Effector memory CD8-positive, alpha-beta T cell (primary cell): ENCODE measurements at places on chromosomes 1 and 21.

DNA sequence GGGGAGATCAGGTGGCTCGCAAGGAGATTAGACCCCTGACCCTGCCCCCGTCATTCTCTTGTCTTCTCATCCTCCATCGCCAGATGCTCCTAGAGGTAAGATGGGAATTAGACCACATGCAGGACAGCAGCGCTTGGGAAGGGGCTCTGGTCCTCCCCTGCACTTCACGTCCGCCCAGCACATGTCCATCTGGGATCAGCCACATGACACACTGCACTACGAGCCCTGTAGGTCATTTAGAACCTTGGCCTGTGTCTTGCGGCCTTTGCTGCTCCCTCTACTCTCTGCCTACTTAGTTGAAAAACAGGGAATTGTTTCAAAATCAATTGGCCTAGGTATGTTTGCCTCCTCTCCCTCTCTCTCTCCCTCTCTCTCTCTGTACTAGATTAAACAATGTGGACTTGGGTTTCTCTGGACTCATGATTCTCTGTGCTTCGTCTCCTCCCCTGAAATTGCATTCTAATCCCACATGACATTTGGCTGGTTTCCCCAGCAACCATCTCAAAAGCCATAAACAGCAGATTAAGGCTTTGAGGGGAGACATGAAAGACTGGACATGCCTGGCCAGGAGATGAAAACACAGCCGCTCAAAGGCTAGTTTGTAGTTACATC lies 3.8 kb upstream of the NCMAP start:
- no peak for DNase-seq

DNA sequence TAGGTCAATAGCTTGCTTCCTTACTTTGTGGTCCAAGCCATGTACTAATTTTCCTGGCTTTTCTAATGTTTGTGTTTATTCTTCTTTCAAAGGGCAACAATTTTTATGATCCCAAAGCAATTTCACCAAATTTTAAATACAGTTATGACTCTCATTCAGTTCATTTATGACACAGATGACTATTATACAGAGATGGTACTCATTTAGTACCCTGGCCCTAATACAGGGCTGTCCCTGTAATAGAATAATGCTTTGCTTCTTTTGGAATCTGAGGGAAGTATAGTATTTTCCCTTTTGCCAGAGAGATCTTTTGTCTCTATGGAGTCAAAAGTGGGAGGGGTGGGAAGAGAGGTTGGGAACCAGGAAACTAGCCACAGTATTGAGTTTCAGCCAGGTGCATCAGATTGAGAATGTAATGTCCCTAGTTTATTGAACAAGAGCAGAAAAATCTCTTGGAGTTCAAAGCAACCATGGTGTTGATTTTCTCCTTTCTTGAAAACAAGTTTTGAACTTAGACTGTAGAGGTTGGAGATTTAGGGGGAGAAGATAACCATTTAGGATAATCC lies 20.4 kb downstream of the DENND2D start:
- DNase-seq = no peak

DNA sequence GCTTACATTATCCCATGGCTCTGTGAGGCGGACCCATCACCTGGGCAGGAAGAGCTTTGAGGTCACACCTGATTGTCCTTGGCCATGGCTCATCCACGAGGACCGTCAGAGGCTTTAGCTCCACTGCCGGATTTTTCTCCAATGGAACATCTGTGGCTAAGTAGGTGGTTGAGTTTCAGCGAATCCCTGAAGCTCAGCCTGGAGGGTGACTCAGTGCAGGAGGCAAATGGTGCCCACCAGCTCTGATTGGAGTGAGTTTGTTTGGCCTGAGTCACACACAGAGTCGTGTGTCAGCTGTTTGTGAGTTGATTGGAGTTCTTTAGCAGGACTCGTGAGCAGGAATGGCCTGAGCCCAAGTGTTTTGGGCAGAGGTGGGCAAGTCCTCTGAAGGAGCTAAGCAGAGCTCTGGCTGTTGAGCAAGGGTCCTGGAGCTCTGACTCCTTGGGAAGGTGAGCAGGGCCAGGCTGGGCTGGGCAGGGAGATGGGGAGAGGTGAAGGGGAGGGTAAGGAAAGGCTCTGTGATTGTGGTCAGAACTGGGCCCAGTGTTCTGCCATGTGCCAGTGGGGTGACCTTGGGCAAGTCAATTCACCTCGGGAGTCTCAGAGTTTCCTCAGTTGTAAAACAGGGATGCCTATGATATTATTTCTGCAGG lies 2.0 kb downstream of the SLC6A17 start:
- DNase-seq = no peak

DNA sequence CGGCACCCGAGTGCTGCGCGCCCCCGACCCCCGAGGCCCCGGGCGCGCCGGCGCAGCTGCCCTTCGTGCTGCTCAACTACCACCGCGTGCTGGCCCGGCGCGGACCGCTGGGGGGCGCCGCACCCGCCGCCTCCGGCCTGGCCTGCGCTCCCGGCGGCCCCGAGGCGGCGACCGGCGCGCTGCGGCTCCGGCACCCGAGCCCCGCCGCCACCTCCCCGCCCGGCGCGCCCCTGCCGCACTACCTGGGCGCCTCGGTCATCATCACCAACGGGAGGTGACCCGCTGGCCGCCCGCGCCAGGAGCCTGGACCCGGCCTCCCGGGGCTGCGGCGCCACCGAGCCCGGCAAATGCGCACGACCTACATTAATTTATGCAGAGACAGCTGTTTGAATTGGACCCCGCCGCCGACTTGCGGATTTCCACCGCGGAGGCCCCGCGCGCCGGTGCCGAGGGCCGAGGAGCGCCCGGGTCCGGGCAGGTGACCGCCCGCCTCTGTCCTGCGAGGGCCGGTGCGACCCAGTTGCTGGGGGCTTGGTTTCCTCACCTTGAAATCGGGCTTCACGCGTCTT lies 49.0 kb downstream of the SIM2 start:
- peak; percentile 3 for DNase-seq

- no peak for DNase-seq
Observed at GRCh38 chr1:234970401-234970730, 158.3 kb downstream of the TOMM20 start.

GRCh38 chr1:224490549-224491537 lies 56.2 kb upstream of the WDR26 start:
- no peak for DNase-seq

DNA sequence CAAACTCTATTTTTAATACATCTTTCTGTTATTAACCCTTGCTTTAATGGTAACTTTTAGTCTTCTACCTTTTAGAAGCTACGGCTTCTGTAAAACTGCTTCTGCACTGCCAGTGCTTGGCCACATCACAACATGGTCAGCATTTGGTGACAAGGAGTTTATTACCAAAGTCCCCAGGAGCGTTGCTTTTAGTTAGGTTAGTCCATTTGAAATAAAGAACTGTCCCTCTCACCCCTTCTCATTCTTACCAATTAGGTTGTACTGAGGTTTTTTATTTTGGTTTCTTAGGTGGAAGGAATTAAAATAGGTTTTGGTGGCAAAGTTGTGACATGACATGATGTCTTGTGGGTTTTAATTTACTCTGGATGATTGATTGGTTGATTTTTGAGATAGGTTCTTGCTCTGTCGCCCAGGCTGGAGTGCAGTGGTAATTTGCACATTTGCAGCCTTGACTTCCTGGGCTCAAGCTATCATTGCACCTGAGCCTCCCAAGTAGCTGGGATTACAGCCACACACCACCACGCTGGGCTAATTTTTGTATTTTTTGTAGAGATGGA lies 39.2 kb downstream of the SPEN start:
- no peak for DNase-seq

DNA sequence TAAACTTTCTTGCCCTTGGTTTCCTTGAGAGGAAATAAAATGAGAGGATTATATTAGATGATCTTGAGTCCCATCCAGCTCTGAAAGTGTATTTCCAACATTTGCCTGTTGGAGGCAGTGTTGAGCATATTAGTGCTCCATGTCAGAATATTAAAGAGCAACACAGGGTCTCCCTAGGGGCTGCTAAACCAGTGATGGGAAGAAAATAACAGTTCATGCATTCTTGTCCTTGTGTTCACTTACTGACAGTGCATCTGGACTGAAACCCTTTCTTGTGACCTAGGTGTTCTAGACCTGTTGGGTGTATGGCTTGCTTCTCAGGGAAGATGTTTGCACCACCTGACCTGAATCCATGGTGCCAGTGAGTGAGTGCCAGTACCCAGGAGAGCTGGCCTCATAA lies 124.7 kb upstream of the KIAA0040 start:
- peak; percentile 38 for DNase-seq

DNA sequence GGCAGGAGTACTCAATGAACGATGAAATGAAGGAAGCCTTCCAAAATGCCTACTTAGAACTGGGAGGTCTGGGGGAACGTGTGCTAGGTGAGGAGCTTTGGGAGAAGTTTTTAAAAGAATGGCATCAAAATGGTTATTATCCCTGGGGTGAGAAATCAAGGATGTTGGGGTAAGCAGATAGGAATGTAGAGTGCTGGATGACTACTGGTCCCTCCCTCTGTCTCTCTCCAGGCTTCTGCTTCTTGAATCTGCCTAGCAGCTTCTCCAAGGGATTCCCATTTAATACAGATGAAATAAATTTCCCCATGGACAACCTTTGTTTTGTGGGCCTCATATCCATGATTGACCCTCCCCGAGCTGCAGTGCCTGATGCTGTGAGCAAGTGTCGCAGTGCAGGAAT lies 19.0 kb upstream of the CASQ1 start:
- DNase-seq = no peak

DNA sequence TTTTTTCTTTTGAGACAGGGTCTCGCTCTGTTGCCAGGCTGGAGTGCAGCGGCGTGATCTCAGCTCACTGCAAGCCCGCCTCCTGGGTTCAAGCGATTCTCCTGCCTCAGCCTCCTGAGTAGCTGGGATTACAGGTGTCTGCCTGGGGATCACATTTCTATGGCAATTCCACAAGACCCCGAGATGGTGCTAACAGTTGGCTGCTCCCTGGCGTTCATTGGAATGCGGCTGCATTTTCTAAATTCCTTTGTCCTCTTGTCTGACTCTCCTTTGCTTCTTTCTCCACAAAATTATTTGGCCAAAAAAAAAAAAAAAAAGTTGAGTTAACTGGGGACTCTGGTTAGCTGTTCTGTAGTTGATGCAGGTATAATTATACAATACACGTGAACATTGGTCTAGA lies 176.4 kb downstream of the ETS2 start:
- DNase-seq = no peak

GRCh38 chr1:90864681-90865080 lies 147.6 kb upstream of the BARHL2 start:
- no peak for DNase-seq

- no peak for DNase-seq
Observed at GRCh38 chr1:35558374-35559316, 1.0 kb downstream of the NCDN start.

DNA sequence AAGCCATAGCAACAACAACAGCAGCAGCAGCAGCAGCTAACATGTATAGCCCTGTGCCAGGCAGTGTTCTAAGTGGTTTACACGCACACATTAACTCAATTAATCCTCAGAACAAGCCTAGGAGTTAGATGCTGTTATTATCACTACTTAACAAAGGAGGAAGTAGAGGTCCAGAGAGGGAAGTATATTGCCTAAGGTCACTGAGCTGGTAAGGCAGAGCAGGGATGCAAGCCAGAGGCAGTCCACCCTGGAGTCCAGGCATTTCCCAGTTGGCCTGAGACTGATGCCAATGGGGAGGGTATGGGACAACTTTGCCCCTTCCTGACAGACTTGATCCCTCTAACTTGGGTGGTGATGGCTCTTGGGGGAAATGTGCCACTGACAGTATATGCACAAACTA lies 6.8 kb downstream of the CDC14A start:
- DNase-seq = no peak

DNA sequence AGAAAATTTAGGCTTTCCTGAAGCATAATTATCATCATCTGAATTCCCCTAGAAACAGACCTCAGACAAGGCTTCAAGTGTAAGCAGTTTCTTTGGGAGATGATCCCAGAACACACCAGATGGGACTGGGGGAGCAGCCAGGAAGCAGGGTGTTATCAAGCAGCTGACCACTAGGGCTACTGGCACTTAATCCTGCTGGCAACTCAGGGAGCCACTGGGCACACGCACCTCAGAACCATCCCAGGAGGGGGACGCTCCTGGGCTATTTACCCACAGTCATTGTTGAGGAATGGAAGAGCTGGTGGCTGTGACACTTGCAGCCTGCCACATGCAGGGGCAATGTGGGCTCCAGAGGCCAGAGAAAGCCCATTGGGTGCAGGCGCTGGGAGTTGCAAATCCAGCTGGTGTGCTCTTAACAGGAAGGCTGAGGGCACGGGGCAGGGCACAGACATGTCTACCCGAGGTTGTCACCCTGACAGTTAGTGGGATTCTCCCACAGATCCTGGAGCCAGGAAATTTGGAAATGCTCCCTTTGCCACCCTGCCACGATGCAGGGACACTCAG lies 15.1 kb upstream of the IL22RA1 start:
- no peak for DNase-seq

DNA sequence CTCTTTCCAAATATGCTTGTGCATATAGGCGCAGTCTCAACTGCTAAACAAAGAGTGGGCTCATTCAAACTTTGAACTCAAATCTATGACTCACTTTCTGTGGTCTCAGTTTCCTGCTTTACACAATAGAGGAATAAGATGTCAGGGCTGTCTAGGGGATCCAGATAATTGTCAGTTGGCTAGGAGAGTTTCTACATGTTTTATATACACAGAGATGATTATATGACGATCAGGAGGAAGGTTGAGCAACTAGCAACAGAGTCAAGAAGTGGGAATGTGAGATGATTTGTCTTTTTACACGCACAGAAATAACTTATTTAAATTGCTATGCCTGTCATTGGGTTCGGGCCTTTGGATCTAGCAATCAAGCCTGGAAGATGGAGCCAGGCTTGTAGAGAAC lies 299.4 kb upstream of the LYPLAL1 start:
- DNase-seq = no peak

GRCh38 chr1:241518476-241519307 lies 863 bp downstream of the FH start:
- peak; percentile 15 for DNase-seq

DNA sequence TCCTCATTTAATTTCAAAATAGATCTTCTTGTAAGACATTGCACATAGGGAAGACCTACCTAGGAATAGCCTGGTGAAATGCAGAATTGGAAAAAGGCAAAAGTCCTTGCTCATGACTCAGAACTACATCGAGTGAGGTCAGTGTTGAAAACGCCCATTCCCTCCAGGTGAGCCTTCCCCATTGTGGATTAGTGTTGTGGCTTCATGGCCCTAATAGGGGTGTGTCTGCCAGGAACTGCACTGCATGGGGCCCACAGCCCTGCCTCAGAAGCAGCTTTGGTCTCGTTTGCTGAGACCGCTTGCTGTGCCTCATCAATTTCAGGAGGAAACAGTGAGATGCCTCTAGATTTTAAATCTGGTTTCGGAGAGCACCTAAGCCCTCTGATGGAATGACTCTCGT lies 17.0 kb downstream of the TFF3 start:
- DNase-seq = no peak

DNA sequence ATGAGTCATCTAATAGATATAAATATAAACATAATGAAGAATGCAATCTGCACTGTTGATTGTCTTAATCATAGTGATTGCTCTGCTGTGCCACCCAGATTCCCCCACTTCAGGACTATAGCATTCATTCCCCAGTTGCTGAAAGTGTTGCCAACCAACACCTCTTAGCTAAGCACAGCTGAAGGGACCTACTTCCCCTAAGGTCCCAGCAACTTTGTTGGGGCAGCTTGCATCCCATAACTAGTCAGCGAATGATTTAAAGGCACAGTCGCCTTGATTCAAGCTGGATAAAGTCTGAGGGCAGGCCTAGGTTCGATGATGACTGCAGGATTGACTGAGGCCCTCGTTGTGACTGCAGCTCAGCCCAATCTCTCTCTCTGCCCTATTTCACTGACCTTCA lies 14.3 kb upstream of the RGS1 start:
- DNase-seq = no peak
